ENCODE measurements at places on chromosomes 16 and 17.

DNA sequence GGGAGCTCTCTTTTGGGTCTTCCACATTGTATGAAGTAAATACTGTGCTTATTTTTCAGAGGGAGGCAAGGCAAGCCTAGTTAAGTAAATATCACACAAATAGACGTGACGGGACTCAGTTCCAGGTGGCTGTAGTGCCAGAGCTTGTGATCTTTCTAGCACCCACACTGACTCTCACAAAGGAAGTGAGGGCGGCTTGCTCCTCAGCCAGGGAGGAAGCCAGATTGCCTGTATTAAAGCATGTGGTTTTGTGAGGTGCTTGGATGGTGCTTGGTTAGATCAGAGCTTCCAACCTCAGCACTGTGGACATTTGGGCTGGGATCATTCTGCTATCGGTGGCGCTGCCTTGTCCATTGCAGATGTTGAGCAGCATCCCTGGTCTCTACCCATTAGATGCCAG lies 80.1 kb downstream of the VAT1L start:
- DNase-seq = no peak

GRCh38 chr17:8154608-8155155 lies 2.5 kb upstream of the PER1 start:
- DNase-seq = no peak

- DNase-seq = no peak
These were observed 108.0 kb downstream of the VPS53 start for GRCh38 chr17:606508-607250.

- no peak for DNase-seq
These were observed 118.2 kb downstream of the CDK5R1 start for GRCh38 chr17:32604966-32605365.

- DNase-seq = no peak
These were observed 113.3 kb downstream of the IRF8 start for GRCh38 chr16:86012221-86012620.

GRCh38 chr16:50836121-50836621 lies 94.3 kb downstream of the CYLD start:
- DNase-seq = no peak

DNA sequence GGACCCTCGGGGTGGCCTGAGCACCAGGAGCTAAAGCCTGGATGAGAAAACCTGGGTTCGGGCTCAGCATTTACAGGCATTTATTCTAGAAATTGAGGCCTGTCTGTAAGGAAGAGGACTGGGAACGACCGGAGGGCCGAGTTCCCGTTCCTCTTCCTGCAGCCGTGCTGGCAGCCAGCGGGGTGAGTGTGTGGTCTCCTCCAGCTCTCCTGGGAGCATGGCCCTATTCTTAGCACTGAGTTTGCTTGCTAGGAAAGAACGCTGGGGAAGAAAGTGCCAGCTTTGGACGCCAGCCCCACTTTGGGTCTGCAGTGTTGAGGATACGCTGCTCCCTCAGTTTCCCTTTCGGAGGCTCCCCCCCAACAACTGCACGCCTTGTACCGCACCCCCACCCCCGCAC lies 49.6 kb downstream of the MGAT5B start:
- DNase-seq = no peak

- DNase-seq = no peak
These were observed 96.4 kb upstream of the SHISA6 start for GRCh38 chr17:11144358-11145233.

DNA sequence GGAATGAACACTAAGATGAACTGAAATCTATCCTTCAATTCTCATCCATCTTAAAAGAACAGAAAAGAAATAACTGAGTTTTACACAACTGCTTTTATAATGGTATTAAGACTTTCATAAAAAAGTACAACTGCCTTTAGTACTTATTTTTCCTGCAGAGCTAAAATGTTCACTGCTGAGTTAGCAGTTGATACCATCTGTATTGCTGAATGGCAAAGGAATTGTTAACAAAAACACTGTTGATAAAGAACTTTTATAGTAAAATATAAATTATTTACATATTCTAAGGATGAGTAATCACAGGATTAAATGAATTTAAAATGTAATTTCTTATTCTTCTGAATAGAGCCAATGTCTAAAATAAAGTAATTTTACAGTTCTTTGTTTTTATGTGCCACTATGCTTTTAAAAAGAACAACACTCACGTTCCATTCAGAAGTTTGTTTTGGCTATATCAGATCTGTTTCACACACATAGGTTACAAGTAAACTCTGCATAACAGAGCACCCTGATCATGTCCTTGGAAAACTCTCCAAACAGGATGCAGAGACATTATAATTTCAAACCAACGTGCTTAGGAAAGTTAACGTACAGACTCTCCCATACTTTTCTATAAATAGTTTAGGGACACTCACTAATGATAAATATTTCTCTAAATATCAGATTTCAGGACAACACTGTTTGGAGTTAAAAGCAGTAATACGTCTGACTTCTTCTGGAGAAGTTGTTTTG lies 151.1 kb downstream of the ITFG1 start:
- no peak for DNase-seq

DNA sequence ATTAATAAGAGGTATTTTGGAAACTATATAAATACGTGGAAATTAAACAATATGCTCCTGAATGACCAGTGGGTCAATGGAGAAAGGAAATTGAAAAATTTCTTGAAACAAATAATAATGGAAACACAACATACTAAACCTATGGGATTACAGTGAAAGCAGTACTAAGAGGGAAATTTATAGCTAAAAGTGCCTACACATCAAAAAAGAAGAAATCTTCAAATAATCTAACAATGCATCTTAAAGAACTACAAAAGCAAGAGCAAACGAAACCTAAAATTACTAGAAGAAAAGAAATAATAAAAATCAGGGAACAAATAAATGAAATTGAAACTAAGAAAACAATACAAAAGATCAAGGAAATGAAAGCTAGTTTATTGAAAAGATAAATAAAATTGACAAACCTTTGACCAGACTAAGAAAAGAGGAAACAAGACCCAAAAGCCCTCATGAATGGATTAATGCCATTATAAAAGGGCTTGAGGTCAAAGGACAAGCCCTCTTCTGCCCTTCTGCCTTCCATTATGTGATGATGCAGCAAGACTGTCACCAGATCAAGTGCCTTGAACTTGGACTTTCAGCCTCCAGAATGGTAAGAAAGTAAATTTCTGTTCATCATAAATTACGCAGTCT lies 43.9 kb upstream of the ALDH3A1 start:
- DNase-seq = no peak

DNA sequence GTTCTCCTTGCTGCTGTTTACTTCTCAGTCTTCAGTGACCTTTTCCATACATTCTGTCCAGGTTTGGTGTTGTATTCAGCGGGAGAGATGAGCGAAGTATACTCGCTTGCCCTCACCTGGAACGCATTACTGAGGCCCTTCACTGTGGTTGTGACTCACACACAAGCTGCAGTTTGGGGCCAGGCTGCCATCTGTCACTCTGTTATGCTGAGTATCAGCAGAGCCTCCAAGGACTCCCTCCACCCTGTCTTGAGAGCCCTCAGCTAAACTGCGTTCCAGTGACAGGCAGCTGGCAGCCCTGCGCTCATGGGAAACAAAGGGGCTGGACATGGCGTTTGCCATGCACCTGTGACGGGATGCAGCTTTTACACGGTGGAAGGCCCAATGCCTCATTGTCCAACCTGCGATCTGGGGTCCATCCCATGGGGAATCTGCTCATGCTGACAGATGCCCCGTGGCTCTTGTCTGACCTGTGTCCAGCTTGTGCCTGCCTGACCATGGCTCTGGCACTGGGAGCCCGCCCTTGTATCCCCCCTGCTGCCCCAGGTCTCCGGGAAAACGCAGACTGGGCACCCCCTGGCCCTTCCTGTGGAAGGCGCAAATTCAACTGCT lies 6.5 kb upstream of the ZNF778 start:
- no peak for DNase-seq

DNA sequence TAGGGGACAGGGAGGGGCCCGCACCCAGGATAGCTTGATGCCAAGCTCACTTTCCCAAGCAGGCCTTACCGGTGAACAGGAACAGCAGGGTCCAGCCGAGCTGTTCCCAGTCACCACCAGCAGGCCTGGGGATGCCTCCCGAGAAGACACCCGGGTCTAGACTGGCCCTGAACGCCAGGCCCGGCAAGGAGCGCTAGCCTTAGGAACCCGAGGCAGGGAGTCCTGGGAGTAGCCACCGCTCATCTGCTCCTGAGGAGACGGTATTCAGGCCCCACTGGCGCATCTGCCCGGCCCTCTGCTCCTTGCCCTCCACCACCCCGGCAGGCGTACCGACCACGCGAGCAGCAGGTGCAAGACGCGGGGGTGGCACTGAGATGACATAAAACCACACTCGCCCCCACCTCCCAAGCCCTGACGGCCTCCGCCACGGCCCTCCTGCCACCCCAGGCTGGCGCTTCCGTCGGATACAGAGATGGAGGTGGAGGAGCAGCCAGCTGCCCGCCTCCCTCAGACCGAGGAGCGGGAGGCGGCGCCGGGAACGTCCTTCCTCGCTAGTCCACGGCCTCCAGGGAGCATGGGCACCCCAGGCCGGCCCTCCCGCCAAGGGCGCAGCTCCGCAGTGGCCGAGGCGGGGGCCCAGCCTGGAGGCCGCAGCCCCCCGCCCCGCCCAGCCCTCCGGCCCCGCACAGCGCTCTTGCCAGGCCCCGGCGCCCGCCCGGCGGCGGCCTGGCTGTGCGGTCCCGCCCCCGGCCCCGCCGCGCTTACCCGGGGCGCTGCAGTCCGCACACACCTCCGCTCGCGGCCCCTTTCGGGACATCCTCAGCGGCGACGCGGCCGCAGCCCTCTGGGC lies 661 bp downstream of the GIT1 start:
- peak; percentile 59 for DNase-seq

- peak; percentile 11 for DNase-seq
These were observed 800 bp downstream of the PLEKHH3 start for GRCh38 chr17:42675965-42676423.

GRCh38 chr16:1147027-1147426 lies 5.9 kb upstream of the CACNA1H start:
- DNase-seq = no peak

DNA sequence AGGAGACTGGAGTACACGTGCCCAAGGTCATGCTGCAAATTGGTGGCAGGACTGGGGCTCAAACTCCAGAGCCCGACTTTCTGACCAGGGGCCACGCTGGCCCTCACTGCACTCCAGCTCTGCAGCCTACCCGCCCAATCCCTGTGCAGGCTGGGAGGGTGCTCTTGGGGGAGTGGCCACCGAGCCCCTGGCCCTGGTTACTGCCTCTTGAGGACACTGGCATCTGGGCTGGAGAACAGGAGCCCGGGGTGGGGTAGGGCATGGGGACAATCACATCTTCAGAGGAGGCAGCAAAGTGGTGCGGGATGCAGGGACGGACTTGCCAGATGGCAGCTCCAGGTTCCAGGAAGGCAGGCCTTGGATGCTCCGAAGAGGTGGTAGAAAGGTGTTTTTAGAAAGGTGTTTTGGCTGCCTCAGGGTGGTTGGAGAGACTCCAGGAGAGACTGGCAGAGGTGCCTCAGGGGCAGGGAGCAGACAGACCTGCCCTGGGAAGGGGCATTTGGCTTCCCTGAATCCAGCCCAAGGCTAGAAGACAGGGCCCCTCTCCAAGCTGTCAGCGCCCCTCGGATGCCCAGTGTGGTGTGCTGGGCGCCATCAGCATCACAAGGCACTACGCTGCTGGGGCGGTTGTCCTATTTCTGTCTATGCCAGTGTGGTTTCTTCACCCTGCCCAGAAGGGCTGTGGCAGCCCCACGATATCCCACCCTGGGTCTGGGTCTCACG lies 220.6 kb downstream of the NTN1 start:
- no peak for DNase-seq

GRCh38 chr16:71927383-71927782 lies 32.1 kb downstream of the IST1 start:
- DNase-seq = no peak

DNA sequence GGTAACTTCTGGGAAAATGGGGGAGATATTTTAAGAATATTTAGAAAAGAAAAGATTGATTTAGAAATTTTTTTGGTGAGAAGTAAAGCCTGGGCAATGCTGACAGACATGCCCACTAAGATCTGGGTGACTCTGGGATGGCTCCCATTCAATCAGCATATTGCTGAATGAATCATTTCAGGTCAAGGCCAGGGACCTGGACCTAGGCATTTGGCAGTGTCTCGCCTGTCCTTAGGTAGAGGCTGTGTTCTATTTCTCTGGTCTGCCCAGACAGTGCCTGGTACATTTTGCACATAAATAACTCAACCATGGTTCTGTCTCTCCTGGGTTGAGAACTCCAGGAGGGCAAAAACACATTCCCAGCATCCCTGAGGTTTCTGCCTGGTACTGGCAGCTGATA lies 39.9 kb downstream of the SMPD3 start:
- no peak for DNase-seq

DNA sequence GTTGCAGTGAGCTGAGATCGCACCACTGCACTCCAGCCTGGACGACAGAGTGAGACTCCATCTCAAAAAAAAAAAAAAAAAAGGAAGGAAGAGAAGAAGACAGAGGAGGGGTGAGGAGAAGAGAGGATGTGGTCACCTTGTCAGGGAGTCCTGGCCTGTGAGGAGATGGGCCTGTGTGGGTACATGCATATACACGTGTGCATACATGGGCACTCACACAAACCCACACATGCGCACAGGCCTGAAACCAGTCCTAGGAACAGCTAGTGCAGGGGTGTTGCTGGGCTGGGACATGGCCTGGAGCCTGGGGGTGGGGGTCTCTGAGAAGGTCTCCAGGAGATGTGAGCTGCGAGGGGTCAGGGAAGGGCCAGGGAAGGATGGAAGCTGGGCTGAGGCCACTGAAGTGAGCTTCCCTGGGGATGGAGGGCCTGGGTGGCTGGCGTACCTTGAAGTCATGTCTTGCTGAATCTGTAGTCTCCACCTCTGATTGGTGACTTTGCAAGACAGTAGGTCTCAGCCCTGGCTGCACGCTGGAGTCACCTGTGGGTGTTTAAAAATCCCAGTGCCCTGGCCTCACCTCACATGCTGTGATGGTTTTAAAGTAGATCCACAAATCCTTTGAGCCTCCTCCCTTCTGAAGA lies 72.4 kb downstream of the MRM1 start:
- no peak for DNase-seq

GRCh38 chr17:1494736-1495253 lies 2.3 kb upstream of the MYO1C start:
- DNase-seq = no peak
